ENCODE measurements at places on chromosomes 1 and 21. TPM values are rescaled to one million over a fixed set of nuclear protein-coding genes. Genes with fewer than 3 reads are reported as not detected.

WNT4 gene
- not detected for total RNA-seq

TFF2 gene
- total RNA-seq: not detected

UMODL1 gene
- total RNA-seq: 0.36 TPM

MACO1 gene
- 21.2 TPM for total RNA-seq

NBPF10 gene
- total RNA-seq: 13.4 TPM

CD101 gene
- 0.75 TPM for total RNA-seq

PARS2 gene
- total RNA-seq: 4.5 TPM

S100A2 gene
- not detected for total RNA-seq

LMX1A gene
- total RNA-seq: not detected

GRCh38 chr1:83017701-83018100, 981.2 kb downstream of the TTLL7 start:
- H3K36me3 ChIP-seq: no peaks in the 10 kb centered on the region
- H3K27me3 ChIP-seq: no peaks in the 10 kb centered on the region
- no peak overlapping the region for H3K4me3 ChIP-seq
- no peak overlapping the region for H3K27ac ChIP-seq
- H3K4me1 ChIP-seq: no peaks in the 10 kb centered on the region
- DNase-seq: no peak

GRCh38 chr1:110292031-110292741, 47.0 kb upstream of the RBM15 start:
- DNase-seq: no peak
- no peak overlapping the region for H3K27ac ChIP-seq
- no peak overlapping the region for H3K4me3 ChIP-seq
- H3K36me3 ChIP-seq: no peaks in the 10 kb centered on the region
- no peaks in the 10 kb centered on the region for H3K27me3 ChIP-seq
- no peaks in the 10 kb centered on the region for H3K4me1 ChIP-seq

GRCh38 chr1:233343262-233343661, 15.7 kb downstream of the MAP3K21 start:
- H3K36me3 ChIP-seq: no peaks in the 10 kb centered on the region
- no peak for DNase-seq
- H3K4me1 ChIP-seq: no peaks in the 10 kb centered on the region

- no peaks in the 10 kb centered on the region for H3K27me3 ChIP-seq
- no peak overlapping the region for H3K27ac ChIP-seq
- no peak for DNase-seq
- H3K4me3 ChIP-seq: no peak overlapping the region
- H3K36me3 ChIP-seq: peaks cover 5% of the 10 kb centered on the region
- peaks cover 20% of the 10 kb centered on the region for H3K4me1 ChIP-seq
Measured at GRCh38 chr1:1613509-1614082, 1.7 kb upstream of the MIB2 start.

- peaks cover 16% of the 10 kb centered on the region for H3K4me1 ChIP-seq
- peak overlapping the region; percentile 60 for H3K4me3 ChIP-seq
- H3K36me3 ChIP-seq: peaks cover 26% of the 10 kb centered on the region
- H3K27me3 ChIP-seq: no peaks in the 10 kb centered on the region
Measured at GRCh38 chr1:234373959-234374254, 651 bp downstream of the COA6 start.

DNA sequence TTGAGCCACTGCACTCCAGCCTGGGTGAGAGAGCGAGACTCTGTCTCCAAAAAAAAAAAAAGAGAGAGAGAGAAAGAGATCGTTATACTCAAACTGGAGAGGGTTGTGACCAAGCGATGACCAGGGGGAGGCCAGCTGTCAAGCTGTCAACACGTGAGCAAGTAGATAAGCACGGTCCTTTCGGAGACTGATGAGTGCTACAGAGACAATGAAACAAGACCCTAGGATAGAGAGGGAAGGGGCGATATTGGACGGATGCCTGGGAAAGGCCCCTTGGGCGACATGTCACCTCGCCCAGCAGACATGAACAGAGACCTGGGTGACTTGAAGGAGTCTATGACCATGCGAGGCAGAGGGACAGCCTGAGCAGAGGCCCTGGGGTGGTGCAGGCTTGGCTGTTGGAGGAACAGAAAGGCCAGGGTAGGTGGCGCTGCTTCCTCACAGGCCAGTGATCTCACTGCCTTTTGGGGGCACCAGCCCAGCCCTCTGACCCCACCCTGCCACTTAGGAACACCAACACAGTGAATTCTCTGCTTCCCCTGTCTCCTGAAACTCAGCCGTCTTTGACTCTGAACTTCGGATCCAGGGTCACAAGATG, 100.8 kb upstream of the IFFO2 start:
- H3K27ac ChIP-seq: no peak overlapping the region
- DNase-seq: no peak
- H3K4me1 ChIP-seq: no peaks in the 10 kb centered on the region

- no peak overlapping the region for H3K27ac ChIP-seq
- H3K4me1 ChIP-seq: no peaks in the 10 kb centered on the region
- H3K4me3 ChIP-seq: no peak overlapping the region
Measured at GRCh38 chr1:109404838-109405237, 7.1 kb upstream of the SORT1 start.

DNA sequence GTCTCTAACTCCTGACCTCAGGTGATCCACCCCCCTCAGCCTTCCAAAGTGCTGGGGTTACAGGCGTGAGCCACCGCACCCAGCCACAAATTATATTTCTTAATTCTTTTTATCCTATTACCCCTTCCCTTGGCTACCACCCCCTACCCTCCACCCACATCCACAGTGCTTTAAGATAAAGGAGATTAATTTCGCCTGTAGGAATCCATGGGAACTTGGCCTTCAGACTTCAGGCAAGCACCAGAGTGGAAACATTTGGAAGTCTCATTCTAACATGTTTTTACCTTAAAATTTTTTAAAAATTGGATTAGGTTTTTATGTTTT, 10.4 kb downstream of the CNST start:
- peaks cover 63% of the 10 kb centered on the region for H3K4me1 ChIP-seq
- DNase-seq: no peak
- H3K27me3 ChIP-seq: no peaks in the 10 kb centered on the region
- no peak overlapping the region for H3K27ac ChIP-seq

GRCh38 chr1:70383483-70383882, 27.6 kb upstream of the CTH start:
- no peaks in the 10 kb centered on the region for H3K36me3 ChIP-seq
- no peaks in the 10 kb centered on the region for H3K4me1 ChIP-seq
- H3K27me3 ChIP-seq: no peaks in the 10 kb centered on the region
- H3K4me3 ChIP-seq: no peak overlapping the region
- no peak for DNase-seq

GRCh38 chr1:203528063-203528462, 34.1 kb downstream of the OPTC start:
- no peaks in the 10 kb centered on the region for H3K27me3 ChIP-seq
- H3K36me3 ChIP-seq: no peaks in the 10 kb centered on the region
- no peaks in the 10 kb centered on the region for H3K4me1 ChIP-seq
- H3K27ac ChIP-seq: no peak overlapping the region
- DNase-seq: no peak
- no peak overlapping the region for H3K4me3 ChIP-seq

- no peak overlapping the region for H3K4me3 ChIP-seq
- H3K27ac ChIP-seq: no peak overlapping the region
- no peak for DNase-seq
- peaks cover 5% of the 10 kb centered on the region for H3K4me1 ChIP-seq
- no peaks in the 10 kb centered on the region for H3K36me3 ChIP-seq
Measured at GRCh38 chr1:8122477-8123407, 96.6 kb upstream of the ERRFI1 start.

DNA sequence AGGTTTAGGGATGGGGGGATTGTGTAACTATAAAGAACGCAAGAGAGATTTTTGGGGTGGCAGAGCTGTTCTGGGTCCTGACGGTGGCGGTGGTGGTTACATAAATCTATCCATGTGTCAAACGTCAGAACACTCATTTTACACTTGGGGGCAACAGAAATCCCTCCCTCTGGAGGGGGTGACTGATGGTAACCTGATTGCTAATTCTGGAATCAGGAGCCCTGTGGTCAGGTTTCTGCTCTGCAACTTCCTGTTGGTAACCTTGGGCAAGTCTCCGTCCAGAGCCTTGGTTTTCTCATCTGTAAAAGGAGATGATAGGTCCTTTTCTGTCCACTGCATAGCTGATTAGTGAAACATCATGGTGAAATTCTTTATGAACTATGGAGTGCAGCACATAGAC, 40.9 kb downstream of the ALPL start:
- H3K4me3 ChIP-seq: no peak overlapping the region
- peaks cover 7% of the 10 kb centered on the region for H3K27me3 ChIP-seq
- DNase-seq: no peak
- peaks cover 5% of the 10 kb centered on the region for H3K4me1 ChIP-seq
- no peak overlapping the region for H3K27ac ChIP-seq

GRCh38 chr1:154418062-154418921, 13.1 kb downstream of the IL6R start:
- peaks cover 36% of the 10 kb centered on the region for H3K4me1 ChIP-seq
- no peaks in the 10 kb centered on the region for H3K36me3 ChIP-seq
- no peak overlapping the region for H3K4me3 ChIP-seq
